Right hindlimb (tissue), 1 donor: ENCODE measurements at places on chromosomes 13 and 19.

DNA sequence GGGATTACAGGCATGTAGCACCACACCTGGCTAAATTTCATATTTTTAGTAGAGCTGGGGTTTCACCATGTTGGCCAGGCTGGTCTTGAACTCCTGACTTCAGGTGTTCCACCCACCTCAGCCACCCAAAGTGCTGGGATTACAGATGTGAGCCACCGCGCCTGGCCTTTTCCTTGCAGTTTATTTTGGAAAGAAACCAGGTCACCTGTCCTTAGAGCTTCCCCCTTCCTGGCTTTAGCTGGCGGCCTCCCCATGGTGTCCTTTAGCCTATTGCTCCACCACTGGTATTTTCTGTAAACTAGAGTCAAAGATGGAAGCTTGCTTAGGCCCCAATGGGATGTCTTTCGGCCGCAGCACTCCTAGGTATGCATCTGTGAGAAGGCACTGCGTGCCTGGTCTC lies 91.2 kb downstream of the DPF1 start:
- DNase-seq, result no peak

DNA sequence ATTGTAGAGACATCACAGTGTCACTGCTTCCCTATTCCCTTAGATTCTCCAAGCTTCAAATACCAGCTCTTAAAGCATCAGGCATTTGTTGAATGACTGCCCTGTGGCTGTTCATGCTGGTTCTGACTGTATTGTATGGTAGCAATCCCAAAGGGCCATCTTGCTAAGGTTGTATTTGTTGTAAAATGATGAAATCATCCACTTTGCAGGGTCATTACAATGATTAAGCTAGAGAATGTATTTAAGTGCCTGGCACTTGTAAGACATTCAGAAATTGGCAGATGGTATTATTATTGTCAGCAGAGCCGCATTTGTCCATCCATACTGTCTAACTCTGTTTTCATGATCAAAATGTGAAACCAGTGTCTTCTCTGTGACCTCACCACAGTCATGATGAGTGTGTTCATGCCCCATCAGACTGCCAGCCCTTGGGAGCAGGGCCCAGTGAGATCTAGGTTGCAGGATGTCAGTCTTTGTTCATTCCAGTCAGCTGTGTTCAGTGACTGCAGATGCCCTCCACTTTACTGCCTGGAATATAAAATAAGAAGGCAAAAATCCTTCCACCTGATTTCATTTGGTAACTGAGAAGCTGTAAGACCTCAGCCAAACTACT lies 86.1 kb downstream of the DHRS12 start:
- no peak for DNase-seq

- no peak for DNase-seq
These were observed 10.2 kb downstream of the EPSTI1 start for GRCh38 chr13:42981853-42982252.

DNA sequence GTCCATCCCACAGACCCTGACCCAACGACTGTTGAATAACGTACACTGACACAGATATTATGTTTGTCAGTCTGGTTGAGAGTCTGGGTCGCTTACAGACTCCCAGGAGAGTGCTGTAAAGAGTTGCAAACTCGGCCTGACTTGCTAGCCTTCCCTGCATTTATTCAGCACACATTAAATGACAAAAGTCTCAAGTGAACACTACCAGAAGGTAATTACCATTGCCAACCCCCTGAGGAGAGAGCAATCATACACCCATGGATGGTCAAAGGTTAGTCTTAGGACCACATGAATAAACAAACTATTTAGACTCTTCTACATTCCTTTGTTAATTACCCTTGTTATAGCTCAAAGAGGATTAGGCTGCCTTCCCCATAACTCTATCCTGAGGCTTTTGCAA lies 1048.6 kb downstream of the PCDH17 start:
- DNase-seq, result no peak

GRCh38 chr13:49679246-49679645 lies 12.0 kb downstream of the EBPL start:
- no peak for DNase-seq

DNA sequence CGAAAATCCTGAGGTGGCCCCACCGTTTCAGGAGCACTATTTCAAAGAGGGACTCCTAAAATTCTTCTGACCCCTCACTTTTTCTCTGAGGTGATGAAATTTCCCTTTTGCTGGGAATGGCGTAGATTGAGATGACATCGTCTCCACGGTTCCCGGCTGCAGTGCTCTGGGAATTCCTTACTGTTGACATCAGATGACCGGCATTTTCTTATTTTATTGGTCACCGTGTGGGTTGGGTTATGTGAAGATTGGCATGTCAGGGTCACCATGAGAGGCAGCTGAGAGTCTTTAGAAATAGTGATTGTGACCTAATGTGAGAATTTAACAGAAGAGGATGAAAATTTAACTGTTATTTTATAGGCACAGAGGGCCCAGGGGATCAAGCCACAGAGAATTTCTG lies 356.7 kb downstream of the FGF9 start:
- DNase-seq, result no peak

GRCh38 chr13:60583196-60583888 lies 186.3 kb downstream of the TDRD3 start:
- DNase-seq, result no peak

DNA sequence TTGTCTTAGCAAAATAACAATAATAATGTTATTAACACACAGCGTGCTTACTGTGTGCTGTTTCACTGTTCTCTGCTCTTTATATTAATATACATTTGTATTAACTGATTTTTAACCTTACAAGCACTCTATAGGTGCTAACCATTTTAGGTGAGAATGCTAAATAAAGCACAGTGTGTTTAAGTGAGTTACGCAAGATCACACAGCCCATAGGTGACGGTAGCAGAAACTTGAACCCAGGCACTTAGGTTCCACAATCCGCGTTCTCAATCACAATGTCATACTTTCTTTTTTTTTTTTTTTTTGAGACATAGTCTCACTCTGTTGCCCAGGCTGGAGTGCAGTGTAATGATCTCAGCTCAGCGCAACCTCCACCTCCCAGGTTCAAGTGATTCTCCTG lies 5.8 kb downstream of the ZNF30 start:
- DNase-seq, result no peak

- DNase-seq, result no peak
These were observed 45.7 kb downstream of the CD320 start for GRCh38 chr19:8262431-8262830.

DNA sequence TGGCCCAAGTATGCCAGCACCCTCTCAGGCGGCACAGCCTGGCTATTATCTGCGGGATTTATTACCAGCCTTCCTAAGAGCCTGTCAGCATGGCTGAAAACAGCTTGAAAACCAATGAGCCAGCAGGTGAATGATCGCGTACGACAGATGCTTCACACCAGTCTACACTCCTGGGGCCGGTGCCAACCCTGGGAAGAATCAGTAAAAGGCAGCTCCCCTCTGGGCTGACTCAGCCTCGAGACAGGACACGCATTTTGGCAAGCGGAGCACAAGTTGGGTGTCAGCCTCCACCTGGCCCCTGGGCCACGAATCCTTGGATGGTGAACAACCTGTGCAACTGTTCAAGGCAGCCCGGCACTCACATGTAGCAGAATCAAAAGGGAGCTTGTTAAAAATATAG lies 15.6 kb downstream of the EMP3 start:
- DNase-seq, result no peak

- DNase-seq, result no peak
These were observed 136.4 kb downstream of the ZAR1L start for GRCh38 chr13:32178763-32179162.

DNA sequence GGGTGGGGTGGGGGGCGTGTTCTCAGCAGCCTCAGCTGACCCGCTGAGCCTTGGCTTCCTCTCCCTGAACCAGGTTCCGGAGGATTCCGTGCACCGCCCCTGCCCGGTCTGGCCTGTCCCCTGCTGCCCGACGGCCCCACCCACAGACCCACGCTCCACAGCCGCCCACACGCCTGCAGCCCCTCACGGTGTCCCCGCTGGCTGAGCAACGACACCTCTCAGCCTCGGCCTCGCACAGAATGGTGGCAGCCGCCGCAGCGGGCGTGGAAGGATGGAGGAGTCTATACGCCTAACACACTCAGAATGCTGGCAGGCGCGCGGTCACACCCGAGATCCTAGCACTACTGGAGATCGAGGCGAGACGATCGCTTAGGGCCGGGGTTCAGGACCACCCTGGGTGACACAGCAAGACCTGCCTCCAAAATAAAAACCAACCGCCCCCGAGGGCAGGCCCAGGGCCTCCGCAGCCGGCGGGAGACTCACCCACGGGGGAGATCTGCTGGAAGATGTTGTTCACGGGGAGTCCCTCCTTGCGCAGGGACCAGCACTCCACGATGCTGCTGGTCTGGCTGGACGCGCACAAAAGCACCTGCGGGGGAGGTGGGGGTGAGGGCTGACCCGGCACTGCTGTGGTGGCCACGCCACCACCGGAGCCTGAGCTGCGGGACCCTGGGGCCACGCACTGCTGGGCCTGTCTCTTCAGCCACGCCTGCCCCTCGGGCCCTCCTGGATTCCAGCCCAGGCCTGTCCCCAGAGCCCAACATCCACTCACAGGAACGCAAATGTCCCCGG lies 8.4 kb downstream of the MED16 start:
- DNase-seq, result no peak

- DNase-seq, result no peak
These were observed 1.3 kb upstream of the SOX21 start for GRCh38 chr13:94713561-94714182.

GRCh38 chr13:102401766-102402165 lies at the start of gene FGF14:
TSS of gene FGF14 (minus strand) at chr13:102402048.
- no peak for DNase-seq

DNA sequence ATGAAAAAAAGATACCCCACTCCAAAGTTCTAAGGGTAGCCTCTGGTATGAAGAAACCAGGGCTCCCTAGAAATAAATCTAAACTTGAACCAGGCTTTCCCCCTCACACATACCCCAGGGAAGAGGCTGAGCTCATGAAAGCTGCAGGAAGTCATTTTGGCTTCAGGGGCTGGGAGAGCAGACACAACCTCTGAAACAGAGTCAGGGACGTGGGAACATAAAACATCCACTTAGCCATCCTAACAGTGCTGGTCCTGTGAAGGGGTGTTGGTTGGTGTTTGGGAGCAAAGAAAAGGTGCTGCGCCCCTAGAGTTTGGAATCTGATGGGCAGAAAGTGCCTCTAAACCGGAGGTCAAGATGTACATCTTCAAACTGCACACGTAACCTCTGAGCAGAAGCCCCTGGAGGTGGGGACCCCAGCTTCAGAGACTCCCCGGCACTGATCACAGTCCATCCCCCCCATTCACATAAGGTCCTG lies 15.8 kb downstream of the RAB3D start:
- DNase-seq, result no peak

- no peak for DNase-seq
These were observed 491.7 kb upstream of the SLC10A2 start for GRCh38 chr13:103557878-103558277.

- DNase-seq, result no peak
These were observed 1152.2 kb upstream of the SPRY2 start for GRCh38 chr13:81493144-81493543.

DNA sequence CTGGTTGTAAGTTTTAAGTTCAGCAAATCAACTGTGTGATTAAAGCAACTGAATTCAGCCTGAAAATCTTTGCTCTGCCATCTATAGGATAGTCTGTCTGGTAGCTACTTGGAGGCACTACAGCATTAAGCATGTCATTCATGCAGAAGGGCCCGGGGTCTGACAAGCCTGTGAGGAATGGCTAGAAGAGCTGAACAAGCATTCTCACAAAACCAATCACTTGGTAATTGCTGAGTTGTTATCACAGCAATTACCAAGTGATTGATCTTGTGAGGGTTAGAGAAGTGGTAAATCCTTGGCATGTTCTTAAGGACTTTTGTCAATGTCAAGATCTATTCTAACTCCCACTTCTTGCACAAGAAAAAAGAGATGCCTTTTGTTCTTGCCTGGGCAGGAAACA lies 356.1 kb downstream of the FGF14 start:
- no peak for DNase-seq

GRCh38 chr19:51324167-51324481 lies 12.7 kb downstream of the IGLON5 start:
- no peak for DNase-seq

DNA sequence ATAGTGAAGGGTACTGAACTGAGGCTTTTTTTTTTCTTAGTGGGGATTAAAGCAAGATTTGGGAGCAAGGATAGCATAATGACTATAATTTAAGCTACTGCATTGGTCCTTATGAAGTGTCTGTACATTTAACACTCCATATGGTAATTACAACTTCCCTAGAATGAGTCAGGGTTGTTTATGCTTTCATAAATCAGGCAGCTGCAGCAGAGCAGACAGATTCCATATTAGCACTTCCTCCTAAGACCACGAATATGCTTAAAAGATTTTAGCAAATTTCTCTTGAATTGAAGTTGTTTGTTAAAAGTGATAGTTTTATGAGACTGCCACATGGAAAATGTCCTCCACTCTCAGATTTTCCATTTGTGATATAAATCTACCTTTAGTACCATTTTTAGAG lies 401.1 kb upstream of the SPRY2 start:
- DNase-seq, result no peak

DNA sequence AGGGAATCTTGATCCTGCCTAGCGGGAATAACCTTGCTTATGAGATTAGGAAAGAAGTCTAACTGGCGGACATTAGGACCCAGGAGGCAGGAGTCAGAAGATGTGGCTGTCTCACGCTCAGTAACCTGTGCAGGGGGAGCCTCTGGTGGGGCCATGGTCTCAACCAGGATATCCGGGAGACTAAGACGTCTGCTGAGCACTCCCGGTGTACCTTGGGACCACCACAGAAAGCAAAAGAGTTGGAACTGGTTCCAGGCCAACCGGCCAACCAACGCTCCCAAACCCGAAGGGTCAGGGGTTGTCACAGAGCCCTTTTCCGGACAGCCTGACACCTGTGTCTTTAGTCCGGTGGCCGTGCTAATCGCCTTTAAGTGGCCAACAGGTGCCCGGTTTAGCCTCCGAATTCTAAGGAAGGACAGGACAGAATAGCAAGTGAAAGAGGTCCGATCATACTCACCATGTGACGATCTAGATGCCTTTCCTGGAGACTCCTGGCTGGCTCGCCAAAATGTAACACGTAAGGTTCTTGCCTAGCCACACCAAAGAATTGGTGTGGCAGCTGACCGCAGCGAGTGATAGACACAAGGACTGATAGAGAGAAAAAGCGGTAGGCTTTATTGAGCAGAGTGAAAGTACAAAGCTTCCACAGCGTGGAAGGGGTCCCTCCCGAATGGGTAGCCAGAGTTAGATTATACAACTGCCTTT lies 103.9 kb upstream of the DIAPH3 start:
- no peak for DNase-seq

DNA sequence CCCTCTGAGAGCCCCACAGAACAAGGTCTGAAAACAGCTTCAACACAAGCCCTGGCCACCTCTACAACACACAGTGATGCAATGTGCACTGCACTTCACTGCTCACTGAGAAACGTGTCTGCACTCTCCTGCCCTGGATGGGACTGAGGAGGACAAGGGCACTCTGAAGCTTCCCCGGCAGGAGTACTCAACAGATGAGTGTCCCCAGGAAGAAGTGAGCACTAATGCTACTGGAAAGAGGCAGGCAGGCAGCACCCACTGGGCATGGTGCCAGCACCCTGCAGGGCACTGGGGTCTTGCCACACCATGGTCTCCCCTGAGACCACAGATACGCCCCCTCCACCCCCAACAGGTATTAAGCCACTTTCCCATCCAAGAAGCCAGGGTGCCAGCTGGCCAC lies 17.7 kb upstream of the SLC35E1 start:
- DNase-seq, result no peak

- no peak for DNase-seq
These were observed 7.0 kb downstream of the ARMC6 start for GRCh38 chr19:19040417-19040816.

- DNase-seq, result no peak
These were observed 5.2 kb upstream of the LRRC8E start for GRCh38 chr19:7883105-7883504.
